ENCODE measurements at places on chromosomes 4 and X.

GRCh38 chr4:16977081-16977480, 78.6 kb upstream of the LDB2 start:
- no peak for DNase-seq

- peak; percentile 26 for DNase-seq
Measured at GRCh38 chr4:153112041-153112441, 92.2 kb upstream of the TRIM2 start.

DNA sequence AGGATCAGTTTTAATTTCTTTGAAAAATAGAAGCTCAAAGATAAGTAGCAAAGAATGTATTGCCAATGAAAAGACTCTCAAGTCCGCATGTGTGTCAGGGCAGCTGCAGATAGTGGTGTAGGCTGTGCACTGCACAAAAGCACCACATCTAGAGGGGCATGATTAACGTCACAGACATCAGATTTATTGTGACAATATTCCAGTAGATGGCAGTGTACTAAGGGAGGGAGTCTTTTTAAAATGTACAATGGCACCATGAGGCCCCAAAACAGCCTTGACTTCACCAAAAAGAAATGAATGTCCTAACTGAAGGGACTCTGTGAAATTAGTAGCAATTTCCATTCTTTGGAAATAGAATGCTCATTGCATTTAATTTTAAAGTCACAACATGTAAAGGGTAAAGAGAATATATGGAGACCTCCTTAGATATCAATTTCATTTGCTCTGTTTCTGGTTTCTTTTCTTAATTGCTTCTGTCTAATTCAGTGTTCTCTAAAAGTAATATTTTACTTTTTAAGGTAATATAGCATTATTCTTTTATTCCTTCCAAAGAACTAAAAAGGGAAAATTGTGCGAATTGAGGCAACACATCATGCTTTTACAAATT, 98.4 kb downstream of the ZNF827 start:
- DNase-seq: peak; percentile 30

DNA sequence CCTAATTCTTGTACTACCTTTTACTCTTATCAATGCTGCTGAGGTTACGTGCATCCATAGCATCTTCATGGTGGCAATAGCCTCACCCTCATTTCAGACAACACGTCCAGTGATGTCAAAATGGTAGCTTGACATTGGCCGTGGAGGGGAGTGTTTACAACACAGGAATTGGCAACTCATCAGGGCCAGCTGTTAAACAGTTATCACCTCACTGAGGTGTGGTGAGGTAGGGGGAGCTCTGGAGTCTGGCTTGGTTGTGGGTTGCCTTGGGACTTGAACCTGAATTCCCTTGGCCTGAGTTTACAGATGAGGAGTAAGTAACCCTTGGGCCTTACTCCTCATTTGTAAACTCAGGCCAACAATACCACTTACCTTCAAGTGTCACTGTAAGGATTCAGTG, 10.4 kb downstream of the SASH3 start:
- no peak for DNase-seq

GRCh38 chr4:155629183-155629825, 37.3 kb upstream of the GUCY1A1 start:
- DNase-seq: no peak

- no peak for DNase-seq
Measured at GRCh38 chrX:12138361-12139313, at the start of gene FRMPD4. TSS of gene FRMPD4 (plus strand) at chrX:12138473. CDS start at chrX:12138972, 499 bp downstream.

Data from BE2C (cell line).